Activated naive CD4-positive, alpha-beta T cell treated with anti-CD3 and anti-CD28 coated beads, Interleukin-2, amount 10 ng/mL, durations not matched to agents 7 days and 5 days (primary cell): ENCODE measurements at places on chromosomes 5 and 9.

DNA sequence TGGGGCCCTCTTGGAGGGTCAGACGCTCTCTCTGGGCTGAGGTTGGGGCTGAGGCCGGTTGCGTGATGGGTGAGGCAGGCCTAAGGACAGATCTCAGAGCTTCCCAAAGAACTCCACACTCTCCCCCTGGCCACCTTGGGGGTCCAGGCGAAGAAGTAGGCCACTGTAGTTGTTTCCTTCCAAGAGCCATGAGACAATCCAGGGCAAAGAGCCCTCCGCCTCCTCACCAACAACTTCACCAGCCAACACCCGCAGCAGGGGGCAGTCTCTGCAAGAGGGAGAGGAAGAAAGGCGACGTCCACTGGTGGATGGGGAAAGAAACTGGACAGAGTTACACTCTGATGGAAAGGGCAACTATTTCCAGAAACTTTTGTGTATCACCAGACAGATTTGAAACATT lies 10.7 kb downstream of the SLC35A4 start:
- DNase-seq = no peak

DNA sequence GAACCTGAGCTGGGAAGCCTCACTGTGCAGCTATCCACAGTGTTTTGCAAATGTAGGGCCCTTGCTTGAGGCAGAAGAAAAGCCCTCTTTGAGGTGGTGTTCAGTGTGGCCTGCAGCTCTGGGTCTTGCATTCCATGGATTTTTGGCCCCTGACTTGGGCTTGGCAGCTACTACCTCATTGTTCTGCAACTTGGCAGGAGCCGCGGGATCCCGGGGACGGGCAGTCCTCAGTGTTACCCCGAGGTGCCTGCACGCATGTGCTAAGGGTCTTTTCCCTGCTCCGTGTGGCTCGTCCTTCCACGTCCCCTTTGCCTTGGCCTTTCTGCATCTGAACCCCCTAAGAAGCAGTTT lies 39.8 kb downstream of the NEK6 start:
- no peak for DNase-seq

DNA sequence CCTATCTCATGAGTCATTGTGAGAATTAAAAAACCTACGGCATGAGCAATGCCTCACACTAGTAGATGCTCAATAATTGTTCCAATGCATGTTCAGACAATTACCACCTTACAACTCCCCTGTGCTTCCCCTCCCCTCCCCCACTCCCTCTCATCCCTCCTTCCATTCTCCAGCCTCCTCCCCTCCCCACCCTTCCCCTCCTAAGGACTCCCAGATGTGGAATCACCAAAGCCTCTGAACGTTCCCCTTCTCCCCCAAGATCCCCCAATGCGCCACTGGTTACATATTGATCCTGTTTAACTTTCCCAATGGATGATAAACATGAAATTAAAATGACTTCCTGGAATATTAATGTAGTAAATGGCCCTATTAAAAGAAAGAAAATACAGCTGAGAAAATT lies 84.8 kb downstream of the PCDH1 start:
- no peak for DNase-seq

GRCh38 chr5:59143926-59144333 lies 561.1 kb downstream of the RAB3C start:
- DNase-seq = no peak

DNA sequence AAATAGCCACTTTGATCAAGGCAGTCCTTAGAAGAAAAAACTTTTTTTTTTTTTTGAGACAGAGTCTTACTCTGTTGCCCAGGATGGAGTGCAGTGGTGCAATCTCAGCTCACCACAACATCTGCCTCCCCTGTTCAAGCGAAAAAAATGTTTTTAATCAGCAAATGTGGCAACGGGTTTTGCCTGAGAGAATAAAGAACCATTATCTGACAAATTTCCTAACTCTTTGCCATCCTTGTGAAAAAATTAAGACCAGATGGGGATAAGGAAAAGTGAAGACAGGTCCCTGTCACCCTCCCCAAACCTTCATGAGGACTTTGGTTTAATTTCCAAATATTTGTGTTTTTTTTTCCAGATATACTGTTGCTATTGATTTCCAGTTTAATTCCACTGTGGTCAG lies 107.3 kb upstream of the SPOCK1 start:
- DNase-seq = no peak

GRCh38 chr5:126274076-126274762 lies 149.0 kb upstream of the GRAMD2B start:
- DNase-seq = no peak

DNA sequence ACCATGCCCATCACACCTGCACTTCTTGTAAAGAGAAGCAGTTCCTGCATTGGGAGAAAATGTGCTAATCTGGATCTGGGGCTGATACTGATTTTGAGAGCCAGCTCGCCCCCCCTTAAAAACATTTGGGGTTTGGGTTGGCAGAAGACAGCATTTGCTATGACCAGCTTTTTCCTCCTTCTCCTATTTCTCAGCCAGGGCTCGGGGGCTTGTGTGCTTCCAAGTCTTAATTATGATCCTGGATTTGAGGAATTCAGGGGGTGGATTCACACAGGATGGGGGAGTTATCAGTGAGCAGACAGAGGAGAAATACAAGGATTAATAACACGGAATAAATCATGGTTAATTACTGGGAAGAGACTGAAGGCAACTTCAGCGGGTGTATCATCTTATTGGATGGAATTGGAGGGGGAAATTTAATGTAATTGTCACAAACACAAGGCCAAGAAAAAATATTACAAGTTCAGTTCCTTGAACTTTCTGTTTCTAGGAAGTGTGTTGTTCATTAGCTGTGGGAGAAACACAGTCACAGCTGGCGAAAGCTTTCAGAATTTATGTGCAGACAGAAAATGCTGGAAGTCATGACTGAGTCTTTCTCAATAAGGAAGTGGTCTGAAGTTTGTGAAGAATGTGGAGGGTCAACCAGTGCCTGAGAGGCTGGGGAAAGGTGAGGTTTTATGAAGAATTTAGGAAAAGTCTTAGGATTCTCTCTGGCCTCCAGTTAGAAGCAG lies 15.3 kb downstream of the C9orf152 start:
- no peak for DNase-seq

GRCh38 chr9:105376893-105377292 lies 70.9 kb upstream of the FSD1L start:
- DNase-seq = no peak

DNA sequence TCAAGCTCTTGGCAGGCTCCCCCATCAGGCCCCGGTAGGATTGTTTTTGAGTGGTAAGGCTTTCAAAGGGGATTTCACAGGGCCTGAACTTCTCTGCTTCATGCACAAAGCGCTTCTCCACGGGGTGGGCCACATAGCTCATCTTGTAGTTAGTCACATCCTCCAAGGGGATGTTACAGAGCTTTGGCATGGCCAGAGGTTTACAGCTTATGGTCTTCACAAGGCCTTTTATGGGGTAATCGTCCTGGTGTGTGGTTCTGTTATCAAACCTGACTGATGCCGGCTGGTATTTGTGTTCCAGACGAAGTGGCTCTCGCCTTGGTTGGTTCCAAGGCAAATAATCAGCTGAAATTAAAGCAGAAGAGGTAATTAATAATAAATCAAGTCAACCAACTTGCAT lies 104.3 kb downstream of the SAXO1 start:
- no peak for DNase-seq

DNA sequence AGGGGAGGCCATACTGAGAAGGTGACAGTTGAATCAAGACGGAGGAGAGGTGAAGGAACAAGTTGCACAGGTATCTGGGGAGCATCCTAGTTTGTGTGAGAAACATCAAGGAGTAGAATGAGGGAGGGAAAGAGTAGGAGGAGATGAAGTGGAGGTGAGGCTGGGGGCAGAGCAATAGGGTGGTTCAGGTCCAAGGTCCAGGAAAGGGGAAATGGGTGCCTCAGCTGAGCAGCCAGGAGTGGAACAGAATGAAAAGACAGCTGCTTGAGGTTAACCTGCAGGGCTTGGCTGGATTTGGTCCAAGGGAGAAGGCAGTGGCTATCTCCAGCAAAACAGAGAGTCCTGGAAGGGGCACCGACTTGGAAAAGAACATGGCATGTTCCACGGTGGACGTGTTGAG lies 5.3 kb downstream of the SLC1A1 start:
- DNase-seq = no peak

GRCh38 chr5:117454716-117455212 lies 880.1 kb upstream of the SEMA6A start:
- peak; percentile 60 for DNase-seq

- no peak for DNase-seq
Observed at GRCh38 chr5:59757442-59757841, 136.1 kb downstream of the PDE4D start.

GRCh38 chr5:44387921-44388320 lies 1.3 kb downstream of the FGF10 start:
- DNase-seq = no peak

DNA sequence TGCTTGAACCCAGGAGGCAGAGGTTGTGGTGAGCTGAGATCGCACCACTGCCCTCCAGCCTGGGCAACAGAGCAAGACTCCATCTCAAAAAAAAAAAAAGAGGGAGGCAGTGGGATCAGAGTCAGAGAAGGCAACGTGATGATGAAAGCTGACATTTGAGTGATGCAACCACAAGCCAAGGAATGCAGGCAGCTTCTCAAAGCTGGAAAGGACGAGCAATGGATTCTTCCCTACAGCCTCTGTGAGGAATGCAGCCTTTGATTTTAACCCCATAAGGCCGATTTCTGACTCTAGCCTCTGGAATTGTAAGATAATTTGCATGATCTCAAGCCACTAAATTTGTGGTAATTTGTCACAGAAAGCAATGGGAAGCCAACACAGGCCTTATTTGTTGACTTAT lies 9.8 kb downstream of the TGFBI start:
- no peak for DNase-seq

- no peak for DNase-seq
Observed at GRCh38 chr5:79471556-79471955, 42.4 kb downstream of the HOMER1 start.

- no peak for DNase-seq
Observed at GRCh38 chr9:73411494-73411893, 259.8 kb downstream of the ANXA1 start.

DNA sequence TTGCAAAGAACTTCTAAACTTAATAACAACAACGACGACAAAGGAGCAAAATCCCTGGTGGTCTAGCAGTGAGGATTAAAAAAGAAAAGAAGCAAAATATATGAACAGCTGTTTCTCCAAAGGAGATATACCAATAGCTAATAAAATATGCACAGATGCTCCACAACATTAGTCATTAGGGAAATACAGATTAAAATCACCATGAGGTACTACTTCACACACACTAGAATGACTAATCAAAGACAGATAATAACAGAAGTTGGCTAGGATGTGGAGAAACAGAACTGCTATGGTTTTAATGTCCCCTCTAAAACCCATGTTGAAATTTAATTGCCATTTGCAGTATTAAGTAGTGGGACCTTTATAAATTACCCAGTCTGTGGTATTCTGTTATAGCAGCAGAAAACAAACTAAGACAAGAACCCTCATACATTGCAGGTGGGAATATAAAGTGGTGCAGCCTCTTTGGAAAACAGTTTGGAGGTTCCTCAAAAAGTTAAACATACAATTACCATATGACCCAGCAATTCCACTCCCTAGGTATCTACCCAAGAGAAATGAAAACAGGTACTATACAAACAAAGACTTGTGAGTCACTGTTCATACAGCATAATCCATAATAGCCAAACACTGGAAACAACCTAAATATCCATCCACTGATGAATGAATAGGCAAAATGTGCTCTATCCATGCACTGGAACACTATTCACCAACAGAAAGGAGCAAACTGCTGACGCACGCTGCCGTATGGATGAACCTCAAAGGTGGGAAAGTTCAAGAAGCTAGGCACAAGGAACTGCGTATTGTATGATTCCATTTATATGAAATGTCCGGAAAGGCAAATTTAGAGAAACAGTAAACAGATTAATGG lies 11.4 kb upstream of the DUSP1 start:
- no peak for DNase-seq

DNA sequence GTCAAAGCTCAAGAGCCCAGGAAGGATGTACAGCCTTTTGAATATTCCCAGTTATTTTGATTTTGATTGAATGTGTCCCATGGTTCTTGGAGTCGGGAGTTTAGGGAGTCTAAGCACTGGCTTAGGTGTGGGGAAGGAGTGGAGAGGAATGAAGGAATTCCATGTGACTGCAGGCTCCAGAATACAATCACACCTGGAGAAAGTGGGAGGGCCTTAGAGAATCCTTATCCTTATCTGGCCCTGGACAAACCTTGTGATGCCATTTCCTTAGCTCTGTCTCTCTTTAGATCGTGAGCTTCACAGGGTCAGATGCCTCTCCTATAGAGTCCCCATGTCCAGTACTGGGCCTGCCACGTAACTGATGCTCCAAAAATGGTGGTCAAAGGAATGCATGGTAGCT lies 4.2 kb upstream of the EEIG1 start:
- no peak for DNase-seq

GRCh38 chr5:177336112-177336511 lies 15.4 kb downstream of the LMAN2 start:
- peak; percentile 55 for DNase-seq

GRCh38 chr9:83281306-83282255 lies 218.6 kb upstream of the RASEF start:
- DNase-seq = no peak

- no peak for DNase-seq
Observed at GRCh38 chr5:33816791-33817190, 75.0 kb downstream of the ADAMTS12 start.

GRCh38 chr9:76399856-76400255 lies 5.6 kb upstream of the RFK start:
- no peak for DNase-seq

GRCh38 chr5:76149636-76150035 lies 66.5 kb downstream of the SV2C start:
- DNase-seq = no peak

DNA sequence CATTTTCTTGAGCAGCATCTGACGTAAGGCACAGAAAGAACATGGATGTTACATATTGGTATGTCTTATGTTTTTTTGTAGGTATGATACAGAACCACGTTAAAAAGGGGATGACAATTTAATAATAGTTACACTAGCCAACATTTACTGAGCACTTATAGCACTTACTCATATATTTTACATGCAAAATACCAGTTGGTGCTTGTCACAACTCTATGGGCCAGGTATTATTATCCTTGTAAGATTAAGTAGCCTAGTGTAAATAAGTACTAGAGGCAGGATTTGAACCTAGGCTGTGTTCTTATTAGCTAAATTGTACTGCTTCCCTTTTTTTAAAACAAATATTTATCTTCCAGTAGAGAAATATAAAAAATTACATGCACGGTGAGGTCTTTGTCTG lies 83.5 kb downstream of the RANBP17 start:
- DNase-seq = no peak

DNA sequence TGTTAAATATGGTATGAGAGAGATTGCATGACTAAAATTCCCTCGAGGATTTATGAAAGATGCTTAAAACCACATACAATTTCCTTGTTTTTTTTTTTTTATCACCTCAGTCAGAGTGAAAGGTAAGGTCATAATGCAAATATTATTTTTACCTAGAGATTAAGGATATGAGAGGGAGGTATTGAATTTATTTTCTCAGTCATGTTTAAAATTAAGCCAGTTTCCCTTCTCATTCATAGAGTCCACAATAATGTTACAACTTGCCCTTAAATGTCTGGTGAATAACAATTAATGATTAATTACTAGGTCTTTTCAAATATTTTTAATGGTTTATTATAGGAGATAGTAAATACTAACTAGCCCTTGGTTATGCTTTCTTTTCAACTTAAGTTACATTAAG lies 144.9 kb upstream of the HAPLN1 start:
- no peak for DNase-seq
